ENCODE measurements at places on chromosomes 5 and 9.

- no peak for DNase-seq
Measured at GRCh38 chr5:36177715-36178523, 26.0 kb downstream of the SKP2 start.

DNA sequence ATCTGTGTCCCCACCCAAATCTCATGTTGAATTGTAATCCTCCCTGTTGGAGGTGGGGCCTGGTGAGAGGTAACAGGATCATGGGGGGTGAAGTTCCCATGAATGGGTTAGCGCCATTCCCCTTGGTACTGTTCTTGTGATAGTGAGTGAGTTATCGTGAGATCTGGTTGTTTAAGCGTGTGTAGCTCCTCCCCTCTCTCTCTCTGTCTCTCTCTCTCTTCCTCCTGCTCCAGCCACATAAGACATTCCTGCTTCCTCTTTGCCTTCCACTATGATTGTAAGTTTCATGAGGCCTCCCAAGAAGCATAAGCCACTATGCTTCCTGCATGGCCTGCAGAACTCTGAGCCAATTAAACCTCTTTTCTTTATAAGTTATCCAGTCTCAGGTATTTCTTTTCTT, 28.8 kb downstream of the C5orf15 start:
- no peak for DNase-seq

DNA sequence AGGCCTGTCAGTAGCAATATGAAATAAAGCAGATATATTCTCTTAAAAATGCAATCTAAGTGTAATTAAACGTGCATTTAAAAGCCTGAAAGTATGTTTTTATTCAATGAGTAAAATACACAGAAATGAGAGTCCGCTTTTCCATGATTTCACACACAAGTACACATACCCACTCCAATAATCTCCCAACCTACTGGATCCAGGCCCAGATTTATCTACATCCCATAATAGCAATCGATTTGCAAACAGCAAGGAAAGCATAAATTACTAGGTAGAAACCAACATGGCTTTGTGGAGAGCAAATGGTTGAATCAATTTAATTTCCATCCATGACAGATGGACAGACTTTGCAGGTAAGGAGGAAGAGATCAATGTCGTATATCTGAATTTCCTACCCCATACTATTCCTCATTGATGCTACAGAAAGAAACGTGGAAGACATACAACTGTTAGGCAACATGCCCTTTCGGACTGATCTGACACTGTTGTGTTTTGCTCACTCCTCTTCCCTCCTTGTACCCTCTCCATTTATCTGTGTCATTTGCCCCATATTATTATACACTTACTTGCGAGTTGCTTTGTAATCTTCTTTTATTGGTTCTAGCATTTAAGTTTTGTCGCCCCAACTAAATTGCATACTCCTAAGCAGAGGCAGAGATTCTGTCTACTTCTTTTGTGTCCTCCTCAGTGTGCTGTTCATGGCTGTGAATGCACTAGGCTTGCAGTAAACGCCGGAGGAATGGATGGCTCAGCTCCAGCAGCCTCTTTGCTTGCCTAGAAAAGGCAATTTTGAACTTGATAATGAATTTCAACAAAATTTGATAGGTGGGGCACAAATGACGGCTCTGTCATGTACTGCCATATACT, 133.6 kb downstream of the NFIB start:
- DNase-seq, result no peak

DNA sequence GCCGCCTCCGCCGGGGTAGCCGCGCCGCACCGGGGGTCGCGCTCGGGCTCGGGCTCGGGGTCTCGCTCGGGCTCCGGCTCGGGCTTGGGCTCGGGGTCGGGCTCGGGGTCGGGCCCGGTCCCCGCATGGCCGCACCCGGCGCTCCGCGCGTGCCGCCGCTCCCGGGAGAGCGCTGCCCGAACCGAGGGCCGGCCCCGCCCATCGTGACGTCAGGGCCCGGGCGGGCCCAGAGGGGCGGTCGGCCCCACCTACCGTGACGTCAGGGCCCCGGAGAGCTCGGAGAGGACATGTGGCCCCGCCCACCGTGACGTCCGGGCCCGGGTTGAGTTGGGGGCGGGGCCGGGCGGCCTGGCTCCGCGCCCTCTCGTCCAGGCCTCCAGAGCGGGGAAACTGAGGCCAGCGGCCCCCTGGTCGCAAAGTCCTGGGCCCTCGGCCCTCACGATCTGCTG, at the start of gene NSMF:
Gene NSMF (minus strand): TSS at position 183 of the 449 bp plus-strand sequence. CDS start 232 bp downstream, outside the sequence.
- DNase-seq, result no peak

GRCh38 chr9:98444601-98445000, 189.2 kb upstream of the TBC1D2 start:
- no peak for DNase-seq

DNA sequence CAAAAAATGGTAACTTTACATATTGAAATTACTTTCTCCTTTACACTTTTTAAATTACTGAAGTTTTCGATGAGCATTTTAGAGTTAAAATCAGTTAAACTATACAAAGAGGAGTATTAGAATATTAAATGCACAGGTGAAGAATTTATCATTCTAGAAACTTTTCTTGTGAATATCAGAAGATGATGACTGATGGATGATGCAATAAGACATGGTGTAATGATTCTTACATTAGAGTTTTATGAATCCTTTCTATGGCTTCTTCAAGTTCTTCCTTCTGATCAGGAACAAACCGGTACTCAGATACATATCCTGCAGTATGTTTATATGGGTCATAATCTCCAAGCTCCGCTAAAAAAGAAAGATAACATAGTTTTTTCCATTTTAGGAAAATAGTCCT, 154.4 kb downstream of the EPB41L4A start:
- no peak for DNase-seq

GRCh38 chr9:128062279-128062678, 4.8 kb downstream of the NAIF1 start:
- no peak for DNase-seq

- no peak for DNase-seq
Measured at GRCh38 chr5:158013303-158013702, 154.4 kb upstream of the CLINT1 start.

GRCh38 chr5:107169867-107170266, 500.9 kb downstream of the EFNA5 start:
- DNase-seq, result no peak

DNA sequence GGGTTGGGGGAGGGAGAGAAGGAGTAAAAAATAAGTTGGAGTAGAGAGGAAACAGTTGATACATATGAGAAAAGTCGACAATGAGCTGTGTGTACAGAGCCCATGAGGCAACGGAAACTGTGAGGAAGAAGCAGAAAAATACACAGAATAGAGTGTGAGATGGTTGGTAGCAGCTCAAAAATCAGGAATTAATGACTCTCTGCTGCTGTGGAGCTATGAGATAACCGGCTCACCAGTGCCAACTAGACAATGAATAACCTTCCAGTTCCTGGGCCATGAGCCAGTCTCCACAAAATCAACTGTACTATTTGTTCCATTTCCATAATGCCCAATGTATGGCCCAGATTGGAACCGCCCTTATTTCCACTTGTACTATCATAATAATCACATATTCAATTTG, 53.1 kb upstream of the NREP start:
- DNase-seq, result no peak

- no peak for DNase-seq
Measured at GRCh38 chr9:3682186-3682585, 156.4 kb upstream of the RFX3 start.

- DNase-seq, result no peak
Measured at GRCh38 chr5:57695179-57695578, 212.6 kb upstream of the ACTBL2 start.

DNA sequence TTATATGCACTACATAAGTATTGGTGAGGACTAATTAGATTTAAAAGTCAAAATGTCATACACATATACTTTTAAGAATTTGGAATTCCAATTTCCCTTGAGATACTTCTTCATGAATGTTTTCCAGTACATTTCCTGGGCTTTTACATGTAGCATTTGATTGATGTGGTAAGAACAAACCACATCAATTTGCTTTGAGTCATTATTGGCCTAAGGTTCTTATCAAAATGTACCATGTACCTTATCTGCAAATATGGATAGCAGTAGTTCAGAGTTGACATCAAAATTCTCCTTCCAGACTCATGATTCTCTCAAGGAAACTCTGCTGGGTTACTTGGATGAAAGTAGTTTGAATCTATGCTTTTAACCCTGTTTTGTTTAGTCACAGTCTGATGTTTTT, 2.5 kb downstream of the CAST start:
- DNase-seq, result no peak

GRCh38 chr9:128689820-128690683, 1.0 kb downstream of the SET start:
- DNase-seq, result peak; percentile 86
